ENCODE measurements at places on chromosomes 6 and 20. TPM values are rescaled to one million over a fixed set of nuclear protein-coding genes. Genes with fewer than 3 reads are reported as not detected.

DNA sequence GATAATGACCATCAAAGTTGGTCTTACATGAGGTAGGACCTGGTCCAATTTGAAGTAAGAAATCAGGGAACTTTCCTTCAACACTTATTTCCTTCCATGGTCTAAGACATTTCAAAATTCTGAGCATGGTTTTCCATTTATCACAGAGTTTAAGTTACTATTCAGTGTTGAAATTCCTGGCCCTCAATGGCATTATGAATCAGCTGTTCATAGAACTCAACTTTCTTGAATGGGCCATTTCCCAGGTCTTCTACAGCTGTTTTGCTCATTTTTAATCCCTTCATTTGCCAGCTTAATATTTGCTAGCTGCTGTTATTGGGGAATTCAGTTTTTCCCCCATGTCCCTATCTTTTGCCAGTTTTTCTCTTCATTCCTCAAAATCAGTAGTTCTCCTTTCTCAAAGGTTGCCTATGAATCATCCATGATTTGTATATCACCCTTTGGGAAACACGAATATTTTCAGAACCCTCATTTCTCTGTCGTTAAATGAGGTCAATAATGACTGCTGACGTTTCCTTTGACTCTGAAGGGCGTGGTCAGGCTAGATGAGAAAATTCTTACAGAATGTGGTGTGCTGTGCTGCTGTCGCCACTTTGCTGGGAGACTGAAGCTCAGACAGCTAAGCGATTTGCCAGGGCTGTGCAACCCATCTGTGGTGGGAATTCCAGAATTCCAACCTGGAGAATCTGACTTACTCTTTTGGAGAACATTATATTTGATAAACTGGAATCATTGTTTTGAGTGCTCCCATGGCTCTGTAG lies 216.5 kb upstream of the FLRT3 start:
- no peak for DNase-seq

- no peak for DNase-seq
Measured at GRCh38 chr6:108502832-108503231, 57.9 kb upstream of the FOXO3 start.

- no peak for DNase-seq
Measured at GRCh38 chr6:148868314-148868713, 121.5 kb downstream of the UST start.

DNA sequence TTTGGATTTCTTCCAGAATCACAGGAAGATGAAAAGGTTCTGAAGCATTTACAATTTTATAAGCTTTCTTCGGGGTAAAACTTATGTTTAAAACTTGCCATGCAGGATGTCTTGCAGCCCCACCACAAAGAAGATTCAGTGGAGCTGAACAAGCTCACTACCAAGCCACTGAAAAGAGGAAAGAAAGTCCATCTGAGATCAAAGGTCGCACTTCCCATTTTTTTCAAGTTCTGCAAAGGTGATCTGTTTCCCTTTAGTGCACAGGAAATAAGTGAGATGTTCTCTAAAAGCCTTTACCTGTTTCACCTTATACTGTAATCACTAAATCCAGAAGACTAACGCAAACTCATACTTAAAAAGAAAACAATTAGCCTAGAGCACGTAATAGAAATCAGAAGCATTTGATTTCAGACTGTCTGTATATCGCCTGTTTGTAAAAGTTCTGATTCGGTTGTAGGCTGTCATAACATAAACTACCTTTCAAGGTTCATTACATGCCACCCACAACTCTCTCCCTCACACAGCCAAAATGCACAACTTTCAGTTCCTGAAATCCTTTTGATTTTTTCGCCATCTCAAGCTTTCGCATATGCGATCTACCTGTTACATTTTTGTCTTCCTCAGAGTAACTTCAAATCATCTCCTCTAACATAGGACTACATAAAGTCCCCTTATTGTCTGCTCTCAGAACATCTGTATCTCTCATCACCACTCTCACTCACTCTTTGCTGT lies 1.8 kb downstream of the ECHDC1 start:
- no peak for DNase-seq

- no peak for DNase-seq
Measured at GRCh38 chr6:158775832-158776231, 43.3 kb downstream of the EZR start.

GRCh38 chr6:163162007-163162873 lies 252.3 kb upstream of the QKI start:
- no peak for DNase-seq

- no peak for DNase-seq
Measured at GRCh38 chr20:63134201-63134612, 81.7 kb downstream of the YTHDF1 start.

- no peak for DNase-seq
Measured at GRCh38 chr6:2579241-2579761, 171.4 kb downstream of the MYLK4 start.

DNA sequence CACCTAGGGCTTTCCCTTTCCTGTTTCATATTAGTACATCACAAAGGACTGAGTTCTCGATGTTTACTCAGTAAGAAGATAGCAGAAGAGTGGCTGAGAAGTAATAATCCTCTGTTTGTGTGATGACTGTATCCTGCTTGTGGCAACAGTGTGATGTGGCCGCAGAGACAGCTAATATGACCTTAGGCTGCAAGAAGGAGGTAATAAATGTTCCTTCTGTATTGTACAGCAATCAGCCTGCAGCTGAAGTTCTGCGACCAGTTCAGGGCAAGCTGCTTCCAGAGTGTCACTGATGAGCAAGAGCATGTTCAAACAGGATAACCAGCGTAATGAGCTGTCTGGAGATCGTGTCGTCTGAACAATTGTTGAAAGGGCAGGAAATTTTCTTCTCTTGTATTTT lies 70.9 kb downstream of the OPN5 start:
- no peak for DNase-seq

DNA sequence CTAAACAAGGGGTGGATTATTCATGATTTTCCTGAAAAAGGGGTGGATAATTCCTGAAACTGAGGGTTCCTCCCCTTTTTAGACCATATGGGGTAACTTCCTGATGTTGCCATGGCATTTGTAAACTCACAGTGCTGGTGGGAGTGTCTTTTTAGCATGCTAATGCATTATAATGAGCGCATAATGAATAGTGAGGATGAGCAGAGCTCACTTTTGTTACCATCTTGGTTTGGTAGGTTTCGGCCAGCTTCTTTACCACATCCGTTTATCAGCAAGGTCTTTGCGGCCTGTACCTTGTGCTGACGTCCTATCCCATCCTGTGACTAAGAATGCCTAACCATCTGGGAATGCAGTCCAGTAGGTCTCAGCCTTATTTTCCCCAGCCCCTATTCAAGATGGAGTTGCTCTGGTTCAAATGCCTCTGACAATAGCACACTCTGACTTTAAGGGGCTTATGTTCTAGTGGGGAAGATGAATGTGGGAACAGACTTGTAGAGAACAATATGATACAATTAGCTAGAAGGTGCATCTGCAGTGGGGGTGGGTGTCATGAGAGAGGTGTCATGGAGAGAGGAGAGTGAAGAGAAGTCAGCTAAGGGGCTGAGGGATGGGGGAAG lies 4.2 kb upstream of the GPR31 start:
- DNase-seq: no peak

DNA sequence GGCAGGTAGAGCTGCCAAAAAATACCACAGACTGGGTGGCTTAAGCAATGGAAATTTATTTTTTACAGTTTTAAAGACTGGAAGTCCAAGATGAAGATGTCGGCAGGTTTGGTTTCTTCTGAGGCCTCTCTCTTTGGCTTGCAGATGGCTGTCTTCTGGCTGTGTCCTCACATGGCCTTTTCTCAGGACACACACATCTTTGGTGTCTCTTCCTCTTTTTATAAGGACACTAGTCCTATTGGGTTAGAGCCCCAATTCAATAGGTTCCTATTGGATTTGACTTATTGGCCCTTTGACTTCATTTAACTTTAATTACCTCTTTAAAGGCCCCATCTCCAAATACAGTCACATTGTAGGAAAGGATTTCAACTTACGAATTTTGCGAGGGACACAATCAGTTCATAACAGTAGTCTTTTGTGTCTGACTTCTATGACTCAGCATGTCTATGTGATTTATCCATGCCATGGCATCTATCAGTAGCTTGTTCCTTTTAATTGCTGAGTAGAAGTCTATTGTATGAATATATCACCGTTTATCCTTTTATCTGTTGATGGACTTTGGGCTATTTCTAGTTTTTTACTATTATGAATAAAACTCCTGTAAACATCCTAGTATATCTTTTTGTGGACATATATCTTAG lies 11.0 kb upstream of the TCP11 start:
- no peak for DNase-seq

GRCh38 chr20:24656391-24656790 lies 187.0 kb downstream of the SYNDIG1 start:
- no peak for DNase-seq

DNA sequence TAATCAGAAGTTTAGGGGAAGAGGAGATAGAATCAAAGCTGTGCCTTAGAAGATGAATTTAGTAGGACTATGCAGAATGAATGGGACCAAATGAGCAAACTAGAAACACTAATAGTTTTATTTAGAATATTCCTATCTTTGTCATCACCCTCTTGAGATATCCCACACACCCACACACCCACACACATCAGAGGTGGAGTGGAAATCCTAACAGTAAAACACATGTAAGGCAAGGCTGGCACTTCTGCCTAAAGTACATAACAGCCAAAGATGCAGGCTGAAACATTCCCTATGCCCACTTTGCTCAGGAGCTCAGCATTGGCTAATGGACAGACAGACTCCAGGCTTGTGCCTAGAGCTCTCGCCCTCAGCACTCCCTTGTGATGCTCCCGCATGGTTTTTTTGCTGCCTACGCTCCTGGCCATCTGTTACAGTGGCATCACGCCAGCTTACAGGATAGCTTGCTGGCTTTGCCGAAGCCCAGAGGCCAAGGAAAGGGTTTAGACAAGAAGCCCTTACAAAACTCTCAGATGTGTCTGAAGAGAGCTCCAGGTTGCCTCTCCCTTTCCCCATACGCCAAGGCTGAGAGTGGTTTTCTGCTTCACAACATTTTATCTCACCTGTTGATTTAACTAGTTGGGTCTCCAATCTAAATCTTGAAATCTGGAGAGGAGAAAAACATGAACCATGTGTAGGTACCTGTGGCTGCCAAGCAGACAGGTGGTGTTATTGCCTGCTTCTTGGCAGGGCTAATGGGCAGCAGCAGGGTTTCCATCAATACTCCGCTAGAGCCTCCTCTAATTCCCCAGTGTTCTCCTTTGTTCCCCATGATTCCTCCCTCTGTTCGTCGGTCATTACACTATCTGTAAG lies 282.6 kb upstream of the ID4 start:
- no peak for DNase-seq

GRCh38 chr6:89260832-89261231 lies 43.7 kb upstream of the GABRR1 start:
- no peak for DNase-seq

DNA sequence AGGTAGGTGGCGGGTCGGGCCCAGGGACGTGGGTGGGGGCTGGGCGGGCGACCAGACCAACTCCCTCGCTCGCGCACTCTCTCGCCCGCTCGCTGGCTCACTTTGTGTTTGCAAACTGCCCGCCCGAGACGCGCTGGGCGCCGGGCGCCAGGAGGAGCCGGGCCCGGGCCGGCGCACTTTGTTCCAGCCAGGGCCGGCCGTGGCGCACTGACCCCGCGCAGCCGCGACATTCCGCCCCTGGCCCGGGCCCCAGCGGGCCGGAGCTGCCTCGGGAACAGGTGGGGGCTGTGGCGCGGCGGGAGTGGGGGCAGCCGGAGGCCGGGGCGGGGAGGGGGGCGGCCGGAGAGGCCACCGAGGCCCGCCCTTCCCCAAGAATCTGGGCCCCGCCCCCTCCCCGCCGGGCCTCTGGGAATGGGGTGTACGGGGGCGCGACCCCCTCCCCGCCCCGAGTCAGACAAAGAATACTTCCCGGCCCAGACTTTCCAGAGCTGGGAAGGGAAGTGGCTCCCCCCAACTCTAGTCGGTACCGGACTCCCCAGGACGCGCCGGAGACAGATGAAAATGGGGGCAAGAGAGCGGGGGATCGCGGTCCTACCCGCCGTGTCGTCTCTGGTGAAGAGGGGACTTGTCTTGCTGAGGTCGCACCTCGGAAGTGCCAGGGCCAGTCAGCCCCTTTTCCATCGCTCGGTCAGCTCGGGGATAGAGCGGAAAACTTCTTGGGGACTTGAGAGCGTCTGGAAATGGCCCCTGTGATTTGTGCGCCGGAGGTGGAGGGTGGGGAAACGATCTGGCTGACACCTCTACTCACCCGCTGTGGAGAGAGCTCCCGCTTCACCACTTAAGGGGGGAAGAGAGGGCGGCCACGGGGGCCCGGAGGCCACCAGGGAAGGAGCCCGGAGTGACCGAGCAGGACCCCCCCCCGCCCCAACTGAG lies 951 bp downstream of the FOXP4 start:
- DNase-seq: peak; percentile 69

GRCh38 chr20:33604084-33604990 lies 57.8 kb upstream of the C20orf144 start:
- no peak for DNase-seq

- DNase-seq: peak; percentile 71
Measured at GRCh38 chr20:50824137-50824536, 29.3 kb downstream of the BCAS4 start.

- no peak for DNase-seq
Measured at GRCh38 chr6:16967470-16967817, 134.4 kb upstream of the STMND1 start.

DNA sequence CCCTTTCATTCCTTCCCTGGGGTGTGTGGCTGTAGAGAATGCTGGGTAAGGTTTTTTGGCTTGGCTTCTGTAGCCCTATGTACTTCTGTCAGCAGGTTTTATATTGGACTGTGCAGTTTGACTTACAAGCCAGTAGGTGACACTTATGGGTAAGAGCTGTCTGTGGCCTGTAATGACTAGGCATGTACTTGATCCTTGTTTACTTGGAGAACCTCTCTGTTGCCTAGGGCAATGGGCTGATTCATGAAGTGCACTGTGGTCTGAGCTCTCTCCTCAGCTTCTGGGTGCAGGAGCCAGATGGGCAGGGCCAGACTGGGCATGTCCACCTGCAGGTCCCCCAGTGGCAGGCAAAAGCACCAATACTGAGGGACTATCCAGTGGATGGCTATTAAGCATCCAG lies 544.6 kb downstream of the ADGRB3 start:
- no peak for DNase-seq

- no peak for DNase-seq
Measured at GRCh38 chr6:168341280-168341900, 21.8 kb upstream of the DACT2 start.

- DNase-seq: no peak
Measured at GRCh38 chr6:1536526-1537429, 72.9 kb upstream of the FOXC1 start.

- DNase-seq: no peak
Measured at GRCh38 chr6:107827541-107827940, 3.4 kb upstream of the SCML4 start.

- DNase-seq: no peak
Measured at GRCh38 chr6:117280922-117281321, 15.6 kb downstream of the VGLL2 start.

FAM83C gene
- polyA plus RNA-seq: not detected

CNR1 gene
- polyA plus RNA-seq: 4.2 TPM

MUCL3 gene
- polyA plus RNA-seq: not detected

DNAH8 gene
- polyA plus RNA-seq: 0.02 TPM

SLC29A1 gene
- 54.0 TPM for polyA plus RNA-seq

CRISP2 gene
- 0.06 TPM for polyA plus RNA-seq

NNAT gene
- polyA plus RNA-seq: 0.30 TPM

ZBP1 gene
- polyA plus RNA-seq: 0.92 TPM

PNPLA1 gene
- polyA plus RNA-seq: 0.04 TPM

PSMB1 gene
- 146 TPM for polyA plus RNA-seq

KHDC1L gene
- not detected for polyA plus RNA-seq

PDE7B gene
- polyA plus RNA-seq: 14.9 TPM

Measured in ovary (tissue), 10 donors.